Amniotic epithelial cell (primary cell): ENCODE measurements at places on chromosomes 1 and 21.

DNA sequence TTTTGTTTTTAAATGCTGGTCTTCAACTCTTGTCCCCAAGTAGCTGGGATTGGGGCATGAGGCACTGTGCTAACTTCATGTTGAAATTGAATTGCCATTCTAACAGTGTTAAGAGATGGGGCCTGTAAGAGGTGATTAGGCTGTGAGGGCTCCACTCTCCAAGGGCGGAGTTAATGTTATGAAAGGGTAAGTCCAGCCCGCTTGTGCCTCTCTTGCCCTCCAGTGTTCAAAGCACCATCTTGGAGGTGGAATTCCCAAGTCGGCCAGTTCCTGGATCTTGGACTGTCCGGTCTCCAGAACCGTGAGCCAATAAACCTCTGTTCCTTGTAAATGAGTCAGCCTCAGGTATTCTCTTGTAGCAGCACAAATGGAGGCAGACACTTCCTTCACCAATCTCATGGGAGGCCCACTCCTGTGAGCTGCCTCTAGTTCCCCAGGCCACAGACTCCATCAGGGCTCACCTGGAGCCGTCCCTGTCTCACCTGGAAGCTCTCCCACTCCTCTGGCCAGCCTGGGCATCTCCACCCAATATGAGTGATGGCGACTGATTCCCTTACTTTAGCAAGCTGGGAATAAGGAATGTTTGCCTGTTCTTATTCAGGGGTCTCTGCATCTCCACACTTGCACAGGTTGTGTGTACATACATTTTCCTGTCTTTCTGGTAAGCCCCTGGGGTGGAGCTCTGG lies 15.5 kb downstream of the IBA57 start:
- DNase-seq: no peak

DNA sequence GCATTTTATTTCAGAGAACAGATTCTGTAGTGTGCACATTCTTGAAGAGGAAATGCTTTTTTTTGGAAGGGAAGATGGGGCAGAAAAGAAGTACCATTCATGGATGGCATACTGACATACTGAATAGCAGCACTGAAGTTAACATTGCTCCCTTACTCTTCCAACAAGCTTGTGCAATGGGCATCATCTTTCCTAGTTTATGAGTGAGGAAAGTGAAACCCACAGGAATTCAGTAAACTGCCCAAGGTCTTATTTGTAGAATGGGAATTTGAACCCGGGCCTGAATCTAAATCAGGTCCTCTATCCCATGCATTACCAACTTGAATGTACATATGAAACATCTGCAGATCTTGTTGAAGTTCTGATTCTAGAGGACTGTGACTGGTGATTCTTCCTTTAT lies 215.7 kb upstream of the FGGY start:
- DNase-seq: no peak

DNA sequence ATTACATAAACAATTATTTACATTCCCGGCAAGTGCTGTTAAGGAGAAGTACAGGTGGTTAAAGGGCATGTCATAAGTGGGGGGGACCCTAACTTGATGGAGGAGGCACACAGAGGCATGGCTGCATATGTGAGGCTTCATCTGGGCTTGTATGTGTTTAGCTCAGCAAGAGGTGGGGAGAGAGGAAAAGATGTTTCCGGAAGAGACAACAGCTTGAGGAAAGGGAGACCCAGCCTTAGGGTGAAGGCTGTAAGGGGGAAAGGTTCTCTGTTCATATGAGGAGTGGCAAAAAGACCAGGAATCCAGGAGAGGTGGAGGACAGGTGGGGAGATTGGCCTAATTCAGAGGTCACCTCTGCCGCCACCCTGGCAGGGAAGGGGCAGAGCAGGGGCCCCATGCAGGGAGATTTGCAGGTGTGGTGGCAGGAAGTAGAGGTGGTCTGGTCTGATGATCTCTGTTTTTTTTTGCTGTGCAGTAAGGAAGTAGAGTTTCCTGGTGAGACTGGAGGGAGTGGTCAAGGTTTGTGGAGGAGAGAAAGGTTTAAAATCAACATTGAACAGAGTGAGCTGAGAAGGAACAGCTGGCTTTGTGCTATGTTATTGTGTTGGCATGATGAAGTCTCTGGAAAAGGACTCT lies 9.0 kb downstream of the TRAF5 start:
- DNase-seq: no peak

- DNase-seq: no peak
Measured at GRCh38 chr1:156379420-156380165, 10.6 kb downstream of the RHBG start.

GRCh38 chr1:237927198-237927597 lies 36.5 kb upstream of the ZP4 start:
- no peak for DNase-seq

DNA sequence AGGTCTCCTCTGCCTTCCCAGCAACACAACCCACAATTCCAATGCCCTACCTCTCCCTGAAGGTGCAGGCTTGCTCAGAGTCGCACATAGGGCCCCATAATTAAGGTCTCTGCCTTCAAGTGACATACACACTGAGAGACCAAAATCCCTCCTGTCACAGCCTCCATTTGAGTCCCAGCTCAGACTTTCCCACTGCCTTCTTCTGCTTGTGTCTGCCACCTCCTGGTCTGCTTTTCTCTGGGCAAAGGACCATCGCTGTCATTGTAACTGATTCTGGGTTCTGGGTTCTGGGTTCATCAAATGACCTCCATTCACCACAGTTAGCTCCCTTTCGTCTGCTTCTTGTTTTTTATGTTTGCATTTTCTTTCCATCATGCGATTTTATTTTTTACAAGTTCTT lies 119.2 kb upstream of the ATP1B1 start:
- no peak for DNase-seq

DNA sequence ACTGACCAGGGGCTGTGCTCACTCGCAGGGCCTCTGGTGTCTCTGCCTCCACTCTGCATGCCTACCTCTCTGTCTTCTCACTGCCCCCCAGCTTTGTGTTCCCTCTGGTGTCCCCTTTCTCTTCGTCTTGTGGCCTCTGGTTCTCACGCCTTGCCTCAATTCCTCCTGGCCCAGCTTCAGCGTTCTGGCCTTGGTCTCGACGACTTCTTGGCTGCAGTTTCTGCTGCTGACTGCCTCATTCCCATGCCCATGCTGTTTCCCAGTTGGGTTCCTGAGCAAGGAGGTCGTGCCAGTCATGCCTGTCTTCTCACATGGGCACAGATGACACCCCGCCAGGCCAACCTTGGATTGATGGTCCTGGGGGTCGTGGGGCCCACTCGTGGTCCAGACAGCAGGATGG lies 423.0 kb upstream of the VAMP3 start:
- DNase-seq: no peak

GRCh38 chr1:4760088-4760487 lies 105.7 kb downstream of the AJAP1 start:
- DNase-seq: no peak
